Anterior cingulate cortex (tissue), 58 donors: ENCODE measurements at places on chromosomes 1 and 21.

GRCh38 chr1:37509181-37509580 is 5.4 kb downstream of the MEAF6 start:
- no peak for DNase-seq

DNA sequence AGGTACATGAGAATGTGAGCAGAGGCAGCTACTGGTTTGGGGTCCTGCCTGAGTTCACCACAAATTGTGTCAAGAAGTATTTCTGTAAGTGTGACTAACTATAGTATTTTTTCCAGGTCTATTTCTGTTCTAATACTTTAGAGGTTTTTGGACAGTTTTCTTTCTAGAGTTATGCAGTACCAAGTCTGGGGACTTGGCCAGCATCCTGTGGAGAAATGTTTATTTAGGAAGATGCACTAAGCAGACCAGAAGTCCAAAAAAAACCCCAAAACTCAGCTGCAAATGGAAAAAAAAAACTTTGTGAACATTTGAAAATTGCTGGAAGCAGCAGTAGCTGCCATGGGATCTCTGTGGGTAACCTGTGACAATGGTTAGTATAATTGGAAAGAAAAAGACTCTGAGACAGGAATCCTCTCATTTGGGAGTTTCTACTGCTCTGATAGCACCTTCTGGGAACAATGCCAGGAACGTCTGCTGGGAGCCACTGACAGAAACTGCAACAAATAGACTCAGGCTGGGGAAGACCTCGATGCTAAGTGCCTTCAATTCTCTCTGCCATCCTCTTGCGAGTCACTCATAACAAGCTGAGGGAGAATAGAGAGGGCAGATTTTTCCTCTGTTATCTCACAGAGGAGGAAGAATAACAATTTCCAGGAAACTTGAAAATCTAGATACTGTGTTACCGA is 37.6 kb downstream of the OR10R2 start:
- DNase-seq: no peak

GRCh38 chr1:20555025-20555757 is 2.8 kb downstream of the FAM43B start:
- peak; percentile 31 for DNase-seq

GRCh38 chr1:179142889-179143299 is 61.0 kb downstream of the TOR3A start:
- DNase-seq: no peak

GRCh38 chr1:235741294-235741693 is 91.7 kb upstream of the GNG4 start:
- no peak for DNase-seq

DNA sequence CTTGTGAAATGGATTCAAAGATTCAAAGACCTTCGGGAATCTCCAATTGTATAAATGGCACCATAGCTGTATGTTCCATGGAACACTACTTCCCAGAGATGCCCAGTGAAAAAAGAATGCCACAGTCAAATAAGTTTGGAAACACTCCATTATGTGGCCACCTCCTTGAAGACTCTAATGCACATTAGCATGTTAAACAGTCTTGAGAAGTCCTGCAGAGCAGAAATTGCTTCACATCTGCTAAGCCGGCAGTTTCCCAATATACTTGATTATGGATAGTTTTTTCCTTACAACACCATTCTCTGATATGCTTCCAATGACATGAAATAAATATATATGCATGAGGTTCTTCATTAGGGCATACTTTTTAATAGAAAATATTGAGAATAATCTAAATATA is 12.7 kb upstream of the SELE start:
- no peak for DNase-seq

GRCh38 chr1:215264649-215265048 is 182.1 kb downstream of the KCNK2 start:
- DNase-seq: no peak

DNA sequence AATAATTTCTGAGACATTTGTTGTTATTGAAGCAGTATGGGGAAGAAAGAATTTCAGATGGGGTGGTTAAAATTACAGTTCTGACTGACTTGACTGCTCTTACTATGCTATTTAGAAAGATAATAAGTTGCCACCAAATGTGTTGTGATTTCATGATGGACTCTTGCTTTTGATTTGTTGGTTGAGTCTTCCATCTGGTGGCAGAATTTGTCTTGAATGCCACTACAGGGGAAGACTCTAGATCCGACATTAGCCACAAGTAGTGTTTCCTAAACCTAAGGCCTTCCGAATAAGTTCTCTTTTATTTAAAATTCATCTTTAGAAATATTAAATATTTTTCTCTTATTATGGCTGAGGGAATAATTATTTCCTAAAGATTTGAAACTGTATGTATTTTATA is 190.9 kb upstream of the ADGRL4 start:
- DNase-seq: no peak

DNA sequence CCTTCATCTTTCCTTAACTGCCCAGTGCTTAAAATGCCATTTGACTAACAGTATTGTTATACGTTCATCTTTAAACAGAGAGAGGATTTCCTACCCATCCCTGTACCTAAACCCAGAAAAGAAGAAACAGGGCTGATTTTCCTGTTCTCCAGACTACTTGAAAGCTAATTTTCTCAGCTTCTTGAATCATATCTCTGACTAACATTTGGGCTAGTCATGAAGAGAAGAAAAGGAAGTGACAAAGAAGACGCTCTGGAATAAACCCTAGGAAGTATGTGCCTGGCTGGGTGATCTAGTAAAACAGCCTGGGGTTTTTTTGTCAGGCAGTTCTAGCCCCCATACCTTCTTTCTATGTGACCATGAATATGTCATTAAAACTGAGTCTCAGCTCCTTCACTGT is 44.8 kb upstream of the SGIP1 start:
- DNase-seq: no peak

DNA sequence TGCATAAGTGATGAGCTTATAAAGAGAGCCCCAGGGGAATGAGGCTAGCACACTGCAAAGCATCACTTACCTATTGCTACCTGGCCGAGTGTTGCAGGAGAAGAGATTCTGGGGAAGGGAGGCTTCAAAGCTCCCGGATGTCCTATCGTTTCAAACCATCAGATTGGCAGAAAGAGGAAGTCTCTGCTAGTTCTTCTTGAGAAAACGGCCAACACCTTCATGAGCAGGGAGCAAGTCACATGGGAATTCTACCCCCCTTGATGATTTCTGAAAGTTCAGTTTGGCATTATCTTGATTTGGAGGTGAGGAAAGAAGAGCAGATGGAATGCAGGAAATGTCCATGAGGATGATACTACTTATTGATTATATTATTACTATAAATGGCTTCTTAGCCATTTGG is 16.2 kb downstream of the SYF2 start:
- DNase-seq: no peak

DNA sequence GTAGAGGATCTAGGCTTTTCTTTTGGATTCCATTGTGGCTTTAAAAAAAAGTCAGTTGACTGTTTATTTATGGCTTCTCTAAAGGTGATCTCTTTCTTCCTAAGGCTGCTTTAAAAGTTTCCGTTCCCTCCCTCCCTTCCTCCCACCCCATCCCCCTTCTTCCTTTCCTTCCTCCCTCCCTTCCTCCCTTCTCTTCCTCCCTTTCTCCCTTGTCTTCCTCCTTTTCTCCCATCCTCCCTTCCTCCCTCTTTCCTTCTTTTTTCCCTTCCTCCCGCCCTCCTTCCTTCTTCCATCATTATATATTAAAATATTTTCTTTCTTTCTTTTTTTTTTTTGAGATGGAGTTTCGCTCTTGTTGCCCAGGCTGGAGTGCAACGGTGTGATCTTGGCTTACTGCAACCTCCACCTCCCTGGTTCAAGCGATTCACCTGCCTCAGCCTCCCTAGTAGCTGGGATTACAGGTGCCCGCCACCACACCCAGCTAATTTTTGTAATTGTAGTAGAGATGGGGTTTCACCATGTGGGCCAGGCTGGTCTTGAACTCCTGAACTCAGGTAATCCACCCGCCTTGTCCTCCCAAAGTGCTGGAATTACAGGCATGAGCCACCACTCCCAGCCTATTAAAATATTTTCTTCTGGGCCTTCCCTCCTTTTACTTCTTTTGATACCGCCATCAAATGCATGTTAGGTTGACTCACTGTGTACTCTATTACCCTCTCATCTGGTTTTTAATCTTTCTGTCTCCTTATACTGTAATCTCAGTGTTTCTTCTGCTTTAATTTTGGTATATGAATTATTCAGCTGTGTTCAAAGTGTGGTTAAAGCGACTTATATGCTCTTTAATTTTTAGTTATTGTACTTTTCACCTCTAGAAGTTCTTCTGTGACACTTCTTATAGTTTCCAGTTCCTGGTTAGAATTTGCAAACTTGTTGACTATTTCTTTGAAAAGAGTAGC is 59.2 kb upstream of the ATP5PO start:
- DNase-seq: no peak

- DNase-seq: no peak
Observed at GRCh38 chr1:94039871-94040569, 80.9 kb downstream of the ABCA4 start.

- DNase-seq: no peak
Observed at GRCh38 chr1:29083317-29084195, 40.1 kb downstream of the TMEM200B start.

DNA sequence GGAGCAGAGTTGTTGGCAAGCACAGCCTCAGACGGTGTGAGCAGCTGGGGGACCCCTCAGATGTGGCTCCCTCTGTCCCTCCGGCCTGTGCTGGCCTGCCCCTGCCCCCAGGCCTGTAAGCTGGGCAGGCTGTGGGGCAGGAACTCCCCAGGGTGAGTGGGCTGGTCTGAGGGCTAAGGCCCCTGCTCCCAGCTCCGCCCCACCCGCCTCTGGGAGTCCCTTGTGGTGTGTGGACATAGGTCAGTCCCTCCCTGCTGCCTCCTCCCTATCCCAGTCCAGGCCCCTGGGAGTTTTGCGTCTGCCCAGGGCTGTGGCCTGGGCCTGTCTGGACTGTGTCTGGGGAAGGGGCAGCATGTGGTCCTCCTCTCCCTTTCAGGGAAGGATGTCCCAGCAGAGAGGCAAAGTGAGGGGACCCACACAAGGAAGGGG is 3.6 kb upstream of the VWA1 start:
- DNase-seq: no peak

DNA sequence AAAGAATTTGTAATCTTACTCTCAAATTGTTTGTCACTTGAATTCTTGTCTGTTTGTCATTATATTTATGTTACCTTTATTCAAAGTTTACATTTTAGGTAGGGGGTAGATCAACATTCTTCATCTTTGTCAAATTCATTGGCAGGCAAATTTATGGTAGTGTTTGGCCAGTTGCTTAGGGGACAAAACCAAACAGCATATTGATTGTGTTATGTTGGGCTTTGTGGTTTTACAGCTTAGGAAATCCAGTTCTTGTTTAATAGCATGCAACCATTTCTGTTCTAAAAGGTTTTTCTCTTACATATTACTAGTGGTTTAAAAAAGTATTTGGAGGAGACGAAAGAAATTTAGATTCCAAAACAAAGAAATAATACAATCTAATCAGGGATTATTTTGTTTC is 91.4 kb downstream of the HMCN1 start:
- no peak for DNase-seq
